ENCODE measurements at places on chromosomes 16 and 17.

DNA sequence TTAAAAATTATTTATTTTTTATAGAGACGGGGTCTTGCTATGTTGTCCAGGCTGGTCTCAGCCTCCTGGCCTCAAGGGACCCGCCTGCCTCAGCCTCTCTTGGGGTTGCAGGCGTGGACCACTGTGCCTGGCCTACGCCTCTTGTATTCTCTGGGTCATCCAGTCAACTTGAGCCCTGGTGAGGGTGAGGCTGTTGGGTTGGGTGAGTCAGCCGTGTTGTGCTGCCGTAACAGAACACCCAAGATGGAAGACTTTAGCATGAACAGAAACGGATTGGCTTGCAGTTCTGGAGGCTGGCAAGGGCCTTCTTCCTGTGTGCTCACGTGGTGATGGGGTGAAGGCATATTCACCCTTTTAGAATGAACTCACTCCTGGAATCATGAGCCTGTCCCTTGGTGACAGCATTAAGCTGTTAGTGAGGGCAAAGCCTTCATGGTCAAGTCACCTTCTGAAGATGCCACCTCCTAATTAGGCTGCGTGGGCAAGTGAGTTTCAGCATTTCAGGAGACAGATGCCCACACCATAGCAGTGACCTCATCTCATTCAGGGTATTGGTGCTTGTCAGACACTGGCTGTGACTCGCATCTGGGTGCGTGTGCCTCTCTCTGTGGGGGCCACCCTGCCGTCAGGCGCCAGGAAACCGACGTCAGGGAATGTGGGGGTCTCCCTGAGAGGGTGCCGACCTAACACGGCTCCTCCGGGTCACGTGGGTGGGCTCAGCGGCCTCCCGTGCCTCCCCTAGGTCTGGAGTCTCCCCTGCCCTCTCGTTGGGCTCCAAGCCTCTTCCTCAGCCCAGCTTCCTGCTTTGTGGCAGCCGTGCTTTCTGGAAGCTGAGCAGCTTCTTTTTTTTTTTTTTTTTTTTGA lies 49.8 kb downstream of the WDR45B start:
- no peak for DNase-seq

DNA sequence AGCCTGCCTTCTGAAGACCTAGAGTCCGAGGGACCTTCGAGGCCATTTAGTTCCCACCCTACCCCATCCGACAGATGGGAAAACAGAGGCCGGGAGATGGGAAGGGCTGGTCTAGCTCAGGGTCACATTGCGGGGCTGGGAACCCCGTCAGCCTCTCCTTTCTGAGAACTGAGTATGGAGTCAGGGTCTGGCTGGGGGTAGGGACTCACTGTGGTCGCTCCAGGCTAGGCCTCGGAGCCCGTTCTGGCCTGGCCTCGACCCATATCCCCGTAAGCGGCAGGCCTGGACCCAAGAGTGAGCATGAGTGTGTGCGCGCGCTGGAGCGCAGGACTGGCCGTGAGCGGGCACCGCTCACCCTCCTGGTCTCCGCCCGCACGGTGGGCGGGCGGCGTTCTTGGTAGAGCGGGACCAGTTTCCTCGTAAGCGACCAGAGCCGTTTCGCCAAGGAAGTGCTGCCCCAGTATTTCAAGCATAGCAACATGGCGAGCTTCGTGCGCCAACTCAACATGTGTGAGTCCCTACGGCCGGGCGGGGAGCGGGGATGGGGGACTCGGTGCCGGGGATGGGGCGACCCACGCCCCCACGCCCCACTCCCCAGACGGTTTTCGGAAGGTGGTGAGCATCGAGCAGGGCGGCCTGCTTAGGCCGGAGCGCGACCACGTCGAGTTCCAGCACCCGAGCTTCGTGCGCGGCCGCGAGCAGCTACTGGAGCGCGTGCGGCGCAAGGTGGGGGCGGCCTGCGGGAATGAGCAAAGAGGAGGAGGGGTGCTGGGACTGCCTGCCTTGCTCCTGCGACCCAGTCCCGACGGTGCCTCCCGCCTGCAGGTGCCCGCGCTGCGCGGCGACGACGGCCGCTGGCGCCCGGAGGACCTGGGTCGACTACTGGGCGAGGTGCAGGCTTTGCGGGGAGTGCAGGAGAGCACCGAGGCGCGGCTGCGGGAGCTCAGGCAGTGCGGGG lies 855 bp downstream of the HSF4 start:
- no peak for DNase-seq

- no peak for DNase-seq
These were observed 37.1 kb downstream of the NXPH3 start for GRCh38 chr17:49612726-49613125.

GRCh38 chr17:15740570-15741120 lies 8.6 kb downstream of the TBC1D26 start:
- no peak for DNase-seq

DNA sequence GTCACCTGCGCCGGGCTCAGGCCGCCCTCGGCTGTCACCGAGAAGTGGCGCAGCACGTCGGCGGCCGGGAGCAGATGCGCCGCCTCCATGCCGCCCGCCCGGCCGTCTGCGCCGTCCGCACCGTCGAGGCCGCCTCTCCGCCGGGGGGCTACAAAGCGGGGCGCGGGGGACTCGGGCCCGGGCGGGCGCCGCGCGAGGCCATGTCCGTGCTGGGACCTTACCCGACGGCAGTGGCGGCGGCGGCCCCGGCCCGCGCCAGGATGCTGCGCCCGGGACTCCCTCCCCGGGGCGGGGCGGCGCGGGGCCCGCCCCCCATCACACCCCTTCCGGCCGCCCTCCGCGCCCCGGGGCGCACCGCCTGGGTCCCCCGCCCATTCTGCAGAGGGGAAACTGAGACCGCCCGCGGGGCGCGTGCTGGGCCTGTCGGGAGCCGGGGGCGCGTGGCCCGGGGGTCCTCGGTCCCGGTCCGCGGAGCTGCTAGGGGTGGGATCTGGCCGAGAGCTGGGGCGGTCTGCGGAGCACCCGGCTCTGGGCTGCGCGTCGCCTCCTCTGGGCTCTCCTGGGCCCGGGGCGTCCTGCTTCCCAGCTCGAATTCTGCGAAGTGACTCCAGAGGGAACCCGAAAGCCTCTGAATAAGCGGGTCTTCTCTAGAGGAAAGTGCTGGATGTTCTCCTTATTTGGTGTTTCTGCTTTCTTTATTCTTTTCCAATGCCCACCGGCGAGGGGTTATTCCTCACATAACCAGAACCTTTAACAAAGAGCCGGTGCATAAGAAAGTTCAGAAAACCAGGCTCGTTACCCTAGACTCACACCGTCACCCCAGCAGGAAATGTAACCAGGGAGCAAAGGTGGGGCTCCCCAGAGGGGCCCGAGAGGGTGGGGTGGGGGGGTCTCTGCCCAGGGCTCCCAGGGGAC lies at the start of gene ATP2A3:
Gene ATP2A3 (minus strand): TSS at position 235 of the 915 bp plus-strand sequence. CDS start 146 bp downstream, at position 89.
- DNase-seq = peak; percentile 74

GRCh38 chr16:17270683-17271109 lies 200.1 kb downstream of the XYLT1 start:
- no peak for DNase-seq

DNA sequence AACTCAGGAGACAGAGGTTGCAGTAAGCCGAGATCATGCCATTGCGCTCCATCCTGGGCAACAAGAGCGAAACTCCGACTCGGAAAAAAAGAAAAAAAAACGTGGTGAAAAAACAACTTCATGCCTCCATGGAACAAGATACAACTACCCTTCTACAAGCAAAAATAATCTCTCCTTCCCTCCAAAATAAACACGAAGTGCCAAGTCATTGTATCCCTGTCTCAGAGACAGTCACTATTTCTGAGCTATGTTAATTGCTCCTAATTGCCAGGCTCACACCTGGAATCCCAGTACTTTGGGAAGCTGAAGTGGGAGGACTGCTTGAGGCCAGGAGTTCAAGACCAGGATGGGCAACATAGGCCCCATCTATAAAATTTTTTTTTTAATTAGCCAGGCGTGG lies 19.0 kb upstream of the SLC16A5 start:
- no peak for DNase-seq

DNA sequence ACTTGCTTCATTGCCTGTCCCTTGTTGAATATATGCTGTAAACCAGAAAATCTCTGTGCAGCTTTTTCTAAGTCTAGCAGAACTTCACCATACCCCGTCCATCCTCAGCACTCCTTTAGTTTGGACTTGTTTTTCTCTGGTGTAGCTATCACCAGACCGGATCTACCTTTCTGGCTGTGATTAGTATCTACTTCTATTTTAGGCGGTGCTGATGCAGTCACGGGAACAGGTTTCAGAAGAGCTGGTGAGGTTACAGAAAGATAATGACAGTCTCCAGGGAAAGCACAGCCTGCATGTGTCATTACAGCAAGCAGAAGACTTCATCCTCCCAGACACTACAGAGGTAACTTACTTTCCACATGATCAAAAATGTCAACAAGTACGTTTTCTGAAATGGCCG lies 46.4 kb downstream of the NUP88 start:
- no peak for DNase-seq

GRCh38 chr16:85245307-85246172 lies 133.3 kb upstream of the CIBAR2 start:
- peak; percentile 30 for DNase-seq

DNA sequence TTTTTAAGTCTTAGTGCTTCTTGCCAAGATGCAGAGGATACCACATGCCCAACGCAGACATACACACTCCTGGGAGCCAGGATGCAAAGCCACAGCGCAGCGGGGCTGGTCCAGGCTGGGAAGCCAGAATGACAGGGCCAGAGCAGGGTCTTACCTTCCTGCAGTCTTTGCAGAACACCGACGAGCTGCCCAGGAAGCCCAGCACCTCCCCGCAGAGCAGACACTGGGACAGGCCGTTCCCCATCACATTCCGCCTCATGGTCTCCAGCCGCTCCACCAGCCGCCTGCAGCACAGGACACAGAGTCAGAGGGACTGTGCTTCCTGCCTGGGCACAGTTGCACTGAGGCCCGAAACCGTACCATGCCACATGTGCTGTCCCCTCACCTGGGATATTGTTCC lies 33.3 kb downstream of the RPH3AL start:
- DNase-seq = no peak

DNA sequence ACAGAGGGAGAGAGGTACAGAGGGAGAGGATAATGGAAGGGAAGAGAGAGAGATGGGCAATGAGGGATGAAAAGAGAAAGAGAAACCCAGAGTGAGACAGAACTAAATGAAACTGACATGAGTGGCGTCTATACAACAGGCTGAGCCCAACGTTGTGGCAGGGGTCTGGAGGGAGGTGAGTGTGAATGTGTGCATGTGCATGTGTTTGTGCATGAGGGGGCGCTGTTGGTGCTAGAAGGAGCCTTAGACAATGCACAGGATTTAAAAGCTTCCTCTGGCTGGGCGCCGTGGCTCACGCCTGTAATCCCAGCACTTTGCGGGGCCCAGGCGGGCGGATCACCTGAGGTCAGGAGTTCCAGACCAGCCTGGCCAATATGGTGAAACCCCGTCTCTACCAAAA lies 454.8 kb upstream of the CDH11 start:
- DNase-seq = no peak

GRCh38 chr17:2982854-2983253 lies 80.6 kb downstream of the OR1D5 start:
- no peak for DNase-seq

GRCh38 chr17:52986056-52986662 lies 827.6 kb upstream of the CA10 start:
- DNase-seq = no peak

- DNase-seq = no peak
These were observed 126.1 kb upstream of the RCVRN start for GRCh38 chr17:10031127-10031526.

GRCh38 chr16:28983644-28984043 lies 1.2 kb upstream of the LAT start:
- DNase-seq = no peak

DNA sequence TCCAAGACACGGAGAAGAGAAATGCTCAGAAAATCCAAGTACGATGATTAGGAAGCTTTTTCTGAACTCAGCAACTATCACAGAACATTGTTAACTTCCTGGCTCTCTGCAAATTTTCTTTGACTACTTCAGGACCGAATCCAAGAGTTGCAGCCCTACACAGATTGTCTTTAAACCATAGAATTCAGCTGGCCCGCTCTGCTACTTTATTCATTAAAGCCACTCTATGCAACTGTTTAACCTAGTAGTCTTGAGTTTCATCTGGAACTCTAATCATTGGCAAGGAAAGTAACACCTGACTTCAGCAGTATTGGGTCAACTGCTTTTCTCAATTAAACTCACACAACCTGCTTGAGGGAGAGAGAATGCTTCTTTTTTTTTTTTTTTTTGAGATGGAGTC lies 210.1 kb downstream of the SLC39A11 start:
- DNase-seq = no peak
